Activated naive CD8-positive, alpha-beta T cell treated with anti-CD3 and anti-CD28 coated beads, Interleukin-2, amount 10 ng/mL, durations not matched to agents 7 days and 5 days (primary cell): ENCODE measurements at places on chromosomes 16 and 17. TPM values are rescaled to one million over a fixed set of nuclear protein-coding genes. Genes with fewer than 3 reads are reported as not detected.
A peak's percentile ranks its signal among the peaks of the same experiment; 100 is the strongest.

DNA sequence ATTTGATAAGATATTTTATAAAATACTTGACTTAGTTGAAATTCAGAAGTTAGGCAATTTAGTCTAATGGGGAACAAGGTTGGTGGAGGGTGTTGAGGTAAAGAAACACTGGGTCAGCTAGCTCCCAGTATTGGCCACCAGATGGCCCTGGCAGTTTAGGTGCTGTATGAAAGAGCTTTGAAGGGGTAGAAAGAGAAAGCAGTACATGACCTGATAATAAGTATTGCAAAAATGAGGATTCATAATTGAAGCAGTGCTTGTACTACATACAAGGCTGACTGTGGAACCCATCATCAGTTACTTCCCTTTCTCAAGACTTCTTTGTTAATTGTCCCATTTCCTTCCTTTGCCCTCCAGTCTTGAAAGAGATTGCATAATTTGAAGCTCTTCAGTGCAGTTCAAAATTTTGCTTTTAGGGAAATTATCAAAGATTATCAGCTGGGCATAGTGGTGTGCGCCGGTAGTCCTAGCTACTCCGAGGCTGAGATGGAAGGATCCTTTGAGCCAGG lies 29.4 kb downstream of the TANC2 start:
- H3K27me3 ChIP-seq = no peaks in the 10 kb centered on the region
- no peak for DNase-seq
- H3K4me3 ChIP-seq = no peak overlapping the region
- H3K27ac ChIP-seq = no peak overlapping the region
- H3K36me3 ChIP-seq = peaks cover 2% of the 10 kb centered on the region

GRCh38 chr17:65527857-65528591 lies 33.4 kb downstream of the AXIN2 start:
- peaks cover 2% of the 10 kb centered on the region for H3K36me3 ChIP-seq
- H3K27ac ChIP-seq = no peak overlapping the region

PYY gene
- not detected for total RNA-seq

DNA sequence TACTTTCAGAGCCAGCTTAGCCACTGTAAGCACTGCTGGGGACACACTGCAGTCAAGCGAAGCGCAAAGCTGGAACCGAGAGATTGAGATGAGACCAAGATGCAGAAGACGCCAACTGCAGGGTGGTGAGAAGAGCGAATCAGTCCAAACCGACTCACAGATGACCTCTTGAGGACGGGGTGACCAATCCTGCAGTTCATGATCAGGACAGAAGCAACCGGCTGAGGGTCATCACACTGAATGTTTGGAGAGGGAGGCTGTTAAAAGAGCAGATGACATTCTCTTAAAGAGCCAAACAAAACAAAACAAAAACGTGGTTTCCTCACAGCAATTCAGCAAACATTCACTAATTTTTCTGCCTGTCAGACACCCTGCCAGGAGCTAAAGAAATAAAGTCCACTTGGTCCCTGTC lies 8.5 kb downstream of the HASPIN start:
- H3K27me3 ChIP-seq = peaks cover 2% of the 10 kb centered on the region
- H3K4me1 ChIP-seq = peaks cover 8% of the 10 kb centered on the region
- H3K27ac ChIP-seq = no peak overlapping the region
- peaks cover 10% of the 10 kb centered on the region for H3K36me3 ChIP-seq
- DNase-seq = no peak
- no peak overlapping the region for H3K4me3 ChIP-seq

GRCh38 chr16:80367037-80367658 lies 173.6 kb upstream of the DYNLRB2 start:
- no peaks in the 10 kb centered on the region for H3K4me1 ChIP-seq
- H3K4me3 ChIP-seq = no peak overlapping the region
- DNase-seq = no peak
- H3K27me3 ChIP-seq = peaks cover 4% of the 10 kb centered on the region

DNA sequence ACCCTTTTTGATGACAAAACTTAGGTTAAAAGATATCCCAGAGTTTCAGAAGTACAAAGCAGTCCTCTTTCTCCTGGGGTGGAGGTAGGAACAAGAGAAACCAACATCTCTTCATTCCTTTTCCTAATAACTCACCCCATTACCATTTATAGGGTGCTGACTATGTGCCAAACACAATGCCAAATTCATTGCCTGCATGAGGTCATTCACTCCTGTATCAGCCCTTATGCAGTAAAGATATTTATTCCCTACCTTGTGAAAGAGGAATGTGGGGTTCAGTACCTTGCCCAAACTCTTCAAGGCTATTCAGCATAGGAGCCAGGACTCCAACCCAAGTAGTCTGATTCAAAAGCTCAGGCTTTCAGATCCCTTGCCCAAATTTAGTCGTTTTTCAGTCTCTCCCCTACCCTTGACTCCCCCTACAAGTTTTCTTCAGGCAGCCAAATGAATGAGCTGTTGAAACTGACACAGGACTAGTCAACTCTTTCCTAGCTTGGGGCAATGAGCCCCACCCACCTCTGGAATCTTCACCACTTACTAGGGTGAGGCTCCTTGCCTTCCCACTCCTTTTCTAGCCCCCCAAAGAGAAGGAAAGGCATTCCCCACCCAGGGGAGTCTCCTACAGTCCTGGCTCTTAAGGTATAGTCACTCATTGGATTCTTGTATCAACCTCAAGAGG lies 5.9 kb downstream of the KRT14 start:
- H3K27ac ChIP-seq = no peak overlapping the region
- no peak for DNase-seq
- peaks cover 3% of the 10 kb centered on the region for H3K4me1 ChIP-seq
- no peaks in the 10 kb centered on the region for H3K36me3 ChIP-seq
- no peak overlapping the region for H3K4me3 ChIP-seq

GRCh38 chr17:40354221-40355122 lies 10.1 kb downstream of the GJD3 start:
- H3K27ac ChIP-seq = peak overlapping the region; percentile 30
- no peak for DNase-seq
- no peaks in the 10 kb centered on the region for H3K27me3 ChIP-seq
- H3K36me3 ChIP-seq = peaks cover 15% of the 10 kb centered on the region
- H3K4me1 ChIP-seq = peaks cover 21% of the 10 kb centered on the region

AANAT gene
- total RNA-seq = not detected

DNA sequence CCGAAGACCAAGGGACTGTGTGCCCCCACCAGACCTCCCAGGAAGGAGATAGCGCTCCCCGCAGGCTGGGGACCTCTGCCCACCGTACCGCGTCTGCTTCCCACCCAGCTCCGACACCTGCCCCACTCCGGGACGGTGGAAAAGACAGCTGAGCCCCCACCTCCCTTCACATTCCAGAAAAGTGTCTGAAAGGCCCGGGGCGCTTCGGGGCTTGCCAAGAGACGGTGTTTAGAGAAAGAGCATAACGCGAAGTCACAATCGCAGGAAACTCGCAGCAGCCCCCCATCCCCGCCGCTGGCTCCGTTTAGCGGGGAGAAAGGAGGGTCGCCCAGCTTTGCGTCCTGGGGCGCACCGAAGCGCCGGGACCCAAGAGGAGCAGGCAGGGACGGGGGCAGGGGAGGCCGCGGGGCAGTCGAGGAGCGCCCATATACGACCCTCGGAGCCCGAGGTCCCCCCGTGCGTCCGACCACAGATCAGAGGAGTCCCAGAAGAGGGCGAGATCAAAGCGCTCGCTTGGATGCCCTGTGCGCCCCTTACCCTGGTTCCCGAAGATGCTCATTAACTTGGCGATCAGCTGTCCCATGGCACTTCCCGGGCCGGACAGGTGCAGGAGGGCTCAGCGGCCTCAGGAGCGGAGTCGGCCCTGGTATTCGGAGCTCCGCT lies 652 bp downstream of the ARL5C start:
- no peak for DNase-seq
- H3K4me3 ChIP-seq = peak overlapping the region; percentile 89
- peaks cover 33% of the 10 kb centered on the region for H3K27me3 ChIP-seq
- peaks cover 29% of the 10 kb centered on the region for H3K4me1 ChIP-seq
- H3K36me3 ChIP-seq = no peaks in the 10 kb centered on the region

- DNase-seq = no peak
- peak overlapping the region; percentile 80 for H3K4me3 ChIP-seq
Observed at GRCh38 chr17:65039336-65039988, 17.1 kb downstream of the GNA13 start.
